ENCODE measurements at places on chromosomes 2 and 18.

GRCh38 chr2:231228223-231228622 lies 29.8 kb downstream of the ARMC9 start:
- DNase-seq = no peak

- DNase-seq = no peak
Observed at GRCh38 chr2:42906557-42907411, 114.4 kb upstream of the HAAO start.

GRCh38 chr18:32310101-32310500 lies 120.3 kb downstream of the MEP1B start:
- no peak for DNase-seq

DNA sequence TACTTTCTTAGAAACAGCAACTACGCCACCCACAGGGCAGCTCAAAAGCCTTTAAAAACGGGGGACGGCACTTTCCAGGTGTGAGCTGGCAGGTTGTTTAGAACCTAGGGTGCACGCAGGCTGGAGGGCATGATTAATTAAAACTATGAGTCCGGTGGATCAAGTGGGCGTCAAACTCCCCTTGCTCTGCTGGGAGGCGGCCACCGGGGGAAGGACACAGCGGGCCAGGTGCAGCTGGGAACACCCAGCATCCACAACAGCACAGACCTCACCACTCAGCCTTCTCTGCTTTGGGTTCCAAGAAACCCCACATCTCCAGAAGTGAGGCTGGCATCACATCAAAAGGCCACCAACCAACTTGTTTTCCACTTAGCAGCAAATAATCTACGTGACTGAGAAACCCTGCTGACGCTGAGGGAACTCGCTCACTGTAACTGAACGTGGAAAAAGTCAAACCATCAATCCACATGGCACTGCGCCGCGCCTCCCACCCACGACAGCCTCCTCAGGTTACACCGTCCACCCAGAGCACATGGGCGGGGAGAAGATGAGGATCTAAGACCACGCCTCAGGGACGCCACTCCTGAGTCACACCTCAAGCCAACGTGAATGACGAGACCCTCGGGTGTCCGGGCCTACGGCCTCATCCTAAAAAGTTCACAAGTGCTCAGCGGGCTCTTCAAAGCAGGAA lies 118.2 kb downstream of the ZNF516 start:
- peak; percentile 40 for DNase-seq

GRCh38 chr2:68833162-68833561 lies 38.0 kb downstream of the BMP10 start:
- no peak for DNase-seq

GRCh38 chr2:171855401-171855800 lies 38.6 kb downstream of the SLC25A12 start:
- no peak for DNase-seq

- DNase-seq = no peak
Observed at GRCh38 chr18:68221111-68221724, 493.7 kb downstream of the TMX3 start.

DNA sequence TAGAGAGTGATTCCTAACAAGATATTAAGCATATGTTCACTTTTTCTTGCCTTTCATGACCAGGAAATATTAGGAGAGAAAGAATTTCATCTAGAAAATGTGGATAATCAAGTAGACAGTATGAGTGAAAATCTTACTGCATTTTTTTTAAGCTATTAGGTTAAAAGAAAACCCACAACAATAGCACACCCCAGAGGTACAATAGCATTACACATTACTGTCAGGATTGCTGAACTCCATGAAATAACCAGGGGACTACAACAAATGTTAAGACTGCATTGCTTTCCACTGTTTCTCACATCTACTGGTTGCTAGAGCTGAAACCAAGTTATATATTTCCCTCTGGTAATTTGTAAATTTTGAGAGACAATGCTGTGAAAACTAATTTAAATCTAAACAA lies 33.7 kb downstream of the KLF7 start:
- DNase-seq = no peak

Data from left lobe of liver (tissue), 2 donors.